Activated CD4-positive, alpha-beta T cell treated with anti-CD3 and anti-CD28 coated beads for 1 hour (primary cell): ENCODE measurements at places on chromosomes 7 and 10.

DNA sequence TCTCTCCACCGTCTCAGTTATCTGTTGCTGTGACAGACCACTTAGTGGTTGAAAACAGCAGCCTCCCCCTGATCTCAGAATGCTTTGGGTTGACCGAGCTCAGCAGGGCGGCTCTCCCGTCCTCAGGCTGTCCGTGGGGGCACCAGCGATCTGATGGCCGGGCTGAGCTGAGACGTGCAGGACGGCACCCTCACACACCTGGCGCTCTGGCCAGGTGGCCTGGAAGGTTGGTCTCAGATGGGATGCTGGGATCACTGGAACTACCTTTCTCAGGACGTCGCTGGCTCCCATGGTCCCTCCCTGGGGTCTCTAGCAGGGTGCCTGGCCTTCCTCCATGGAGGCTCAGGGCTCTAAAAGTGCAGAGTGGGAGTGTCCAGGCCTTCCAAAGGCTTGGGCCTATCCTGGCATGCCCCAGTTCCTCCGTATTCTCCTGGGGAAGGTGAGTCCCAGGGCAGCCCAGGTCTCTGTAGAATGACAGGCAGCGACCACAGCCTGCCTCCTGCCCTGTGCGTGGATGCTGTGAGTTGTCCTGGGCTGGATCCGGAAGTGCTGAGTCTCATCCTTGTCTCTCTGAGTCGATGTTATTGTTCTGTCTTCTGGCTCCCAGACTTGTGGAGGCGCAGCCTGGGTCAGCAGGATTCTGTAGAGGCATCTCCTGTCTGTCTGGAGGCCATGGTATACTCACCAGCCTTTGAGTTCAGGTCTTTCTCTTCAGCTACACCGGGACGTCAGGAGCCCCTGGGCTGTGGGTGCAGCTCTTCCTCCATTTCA lies 12.2 kb upstream of the PWWP2B start:
- no peak for DNase-seq

DNA sequence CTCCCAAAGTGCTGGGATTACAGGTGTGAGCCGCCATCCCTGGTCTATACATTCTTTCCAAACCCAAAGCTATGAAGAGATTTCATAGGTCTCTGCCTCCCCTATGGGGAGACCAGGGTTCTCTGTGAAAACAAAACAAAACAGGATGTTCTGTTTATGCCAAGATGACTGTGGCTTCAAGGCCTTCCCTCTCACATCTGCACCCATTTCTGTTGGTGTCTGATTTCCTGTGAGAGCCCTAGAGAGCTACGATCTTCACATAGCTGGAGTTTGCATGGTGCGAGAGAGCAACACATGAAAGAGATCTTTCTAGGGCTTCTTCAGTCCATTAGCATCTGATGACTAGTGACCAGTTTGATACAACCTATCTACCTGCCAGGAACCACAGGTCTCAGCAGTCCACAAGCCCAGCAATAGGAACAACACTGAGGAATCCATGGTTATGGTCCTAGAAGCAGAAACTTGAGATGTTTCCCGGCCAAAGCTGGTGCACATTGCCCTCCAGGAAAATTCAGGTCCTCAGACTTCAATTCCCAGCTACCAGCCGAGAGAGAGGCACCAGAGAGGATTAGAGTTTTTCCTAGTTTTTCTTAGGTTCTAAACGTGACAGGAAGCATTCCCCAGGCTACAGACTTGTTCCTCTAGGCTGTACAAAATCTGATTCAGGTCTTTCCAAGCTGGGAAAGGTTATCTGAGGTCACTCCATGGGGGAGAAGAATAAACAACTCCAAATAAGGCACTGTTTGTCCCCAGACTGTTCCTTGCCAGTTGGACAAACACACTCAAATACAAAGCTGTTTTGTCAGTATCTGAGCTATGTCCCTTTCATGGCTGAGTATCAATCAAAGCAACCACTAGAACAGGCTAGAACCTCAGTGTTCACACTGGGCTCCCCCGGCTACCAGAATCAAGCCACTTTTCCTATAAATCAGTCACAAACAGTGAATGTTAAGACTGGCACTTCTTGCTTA lies 259.7 kb downstream of the CALN1 start:
- DNase-seq = no peak

DNA sequence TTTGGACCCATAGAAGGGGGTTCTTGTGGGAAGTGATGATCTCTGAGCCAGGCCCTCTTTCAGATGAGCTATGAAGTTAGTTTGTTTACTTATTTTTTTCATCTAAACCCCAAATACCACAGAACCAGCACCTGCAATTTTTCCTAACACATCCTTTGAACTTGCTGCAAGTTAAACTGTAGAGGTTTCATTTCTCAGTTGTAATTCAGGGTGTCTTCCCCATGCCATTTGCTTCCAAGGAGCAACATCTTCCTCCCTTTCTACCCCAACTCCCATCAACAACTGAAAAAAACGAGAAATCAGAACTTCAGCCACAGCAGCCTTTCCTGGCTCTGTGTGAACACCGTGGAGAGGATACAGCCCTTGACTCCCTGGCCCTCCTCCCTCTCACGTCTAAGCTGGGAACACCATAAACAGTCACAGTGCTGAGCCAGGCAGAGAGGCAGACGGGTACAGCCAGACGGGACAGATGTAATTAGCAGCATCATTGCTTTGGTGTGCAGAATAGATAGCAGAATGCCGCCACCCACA lies 63.6 kb downstream of the RGS10 start:
- DNase-seq = no peak

DNA sequence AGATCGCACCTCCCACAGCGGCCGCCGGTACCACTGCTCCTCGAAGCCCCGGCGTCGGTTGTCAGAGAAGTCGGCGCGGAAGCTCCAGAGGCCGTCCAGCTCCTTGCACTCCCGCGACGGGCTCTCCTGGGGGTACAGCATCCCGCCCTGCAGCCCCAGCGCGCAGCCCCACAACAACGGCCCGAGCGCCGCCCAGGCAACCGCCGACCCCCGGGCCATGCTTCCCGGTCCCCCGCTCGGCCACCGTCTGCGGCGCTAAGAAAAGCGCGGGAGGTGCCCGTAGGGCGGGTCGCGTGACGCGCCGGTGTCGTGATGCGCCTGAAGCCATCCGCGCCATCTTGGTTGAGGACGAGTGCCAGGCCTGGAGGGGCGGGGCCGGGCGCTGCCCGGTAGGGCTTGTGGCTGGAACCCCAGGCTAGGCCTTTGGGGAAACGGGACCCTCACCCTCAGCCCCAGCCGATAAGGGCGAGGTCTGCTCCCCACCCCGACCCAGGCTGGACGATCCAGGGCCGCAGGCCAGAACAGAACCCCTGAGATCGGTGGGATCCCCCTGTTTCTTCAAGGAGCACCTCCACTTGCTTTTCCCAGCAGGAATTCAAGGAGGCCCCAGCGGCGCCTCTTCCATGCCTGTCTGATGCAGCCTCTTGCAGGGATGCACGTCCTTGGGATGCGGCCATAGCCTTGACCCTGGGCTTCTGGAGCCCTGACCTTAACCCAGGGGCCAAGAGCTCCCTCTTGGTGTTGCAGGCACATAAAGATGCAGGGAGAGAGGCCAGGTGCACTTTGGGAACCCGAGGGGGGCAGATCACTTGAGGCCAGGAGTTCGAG lies at the start of gene GUSB:
Gene GUSB, minus strand, starts transcription at position 249 of the 828 bp plus-strand sequence. Its CDS starts 30 bp downstream, at position 219.
- peak; percentile 83 for DNase-seq

DNA sequence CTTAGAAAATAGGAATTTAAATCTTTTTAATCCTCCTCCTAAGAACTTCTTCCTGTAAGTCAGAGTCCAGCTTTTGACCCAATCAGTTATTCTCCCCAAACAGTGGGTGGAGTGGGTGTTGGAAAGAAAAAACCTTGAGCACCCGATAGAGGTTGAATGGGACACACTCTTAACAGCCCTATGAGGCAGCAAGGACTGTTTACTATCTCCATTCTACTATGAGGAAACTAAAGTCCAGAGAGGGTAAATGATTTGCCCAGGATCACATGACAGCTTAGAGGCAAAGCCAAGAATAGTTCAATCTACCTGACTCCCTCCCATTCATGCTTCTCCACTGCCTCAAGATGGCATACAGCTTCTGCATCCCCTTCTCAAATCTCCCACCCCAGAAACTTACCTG lies 57.6 kb upstream of the SLC35B4 start:
- DNase-seq = no peak

GRCh38 chr10:99630433-99630832 lies 10.2 kb upstream of the SLC25A28 start:
- DNase-seq = no peak

DNA sequence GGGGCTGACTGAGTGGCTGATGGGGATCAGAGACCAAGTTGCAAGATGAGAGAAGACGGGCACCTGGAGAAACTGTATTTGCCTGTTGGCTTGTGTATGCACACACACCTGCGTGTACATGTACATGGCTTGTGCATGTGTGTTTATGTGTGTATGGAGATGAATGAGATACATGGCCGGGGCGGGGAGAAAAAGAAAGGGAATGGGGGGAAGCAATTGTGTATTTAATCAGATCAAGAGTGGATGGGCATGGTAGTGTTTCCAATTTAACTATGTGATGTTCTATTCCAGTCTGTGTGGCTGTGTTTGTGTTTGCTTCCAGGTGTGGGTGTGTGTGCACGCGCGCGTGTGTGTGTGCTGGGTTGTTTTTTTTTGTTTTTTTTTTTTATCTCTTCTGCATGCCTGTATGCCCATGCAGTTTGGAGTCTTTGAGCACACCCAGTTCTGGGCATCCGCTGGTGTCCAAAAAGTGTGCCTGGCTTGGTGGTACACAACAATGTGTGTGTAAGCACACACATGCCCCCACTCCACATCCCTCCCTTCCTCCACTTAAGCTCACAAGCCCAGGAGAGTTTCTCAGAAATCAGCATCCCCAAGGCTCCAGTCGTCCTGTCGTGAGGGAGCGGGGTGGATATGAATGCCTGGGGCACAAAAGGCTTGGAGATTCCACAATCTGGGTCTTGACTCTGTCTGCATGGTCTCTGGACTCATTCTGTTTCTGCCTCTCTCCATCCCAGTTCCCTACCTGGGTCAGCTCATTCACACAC lies 2.5 kb upstream of the VGF start:
- no peak for DNase-seq

DNA sequence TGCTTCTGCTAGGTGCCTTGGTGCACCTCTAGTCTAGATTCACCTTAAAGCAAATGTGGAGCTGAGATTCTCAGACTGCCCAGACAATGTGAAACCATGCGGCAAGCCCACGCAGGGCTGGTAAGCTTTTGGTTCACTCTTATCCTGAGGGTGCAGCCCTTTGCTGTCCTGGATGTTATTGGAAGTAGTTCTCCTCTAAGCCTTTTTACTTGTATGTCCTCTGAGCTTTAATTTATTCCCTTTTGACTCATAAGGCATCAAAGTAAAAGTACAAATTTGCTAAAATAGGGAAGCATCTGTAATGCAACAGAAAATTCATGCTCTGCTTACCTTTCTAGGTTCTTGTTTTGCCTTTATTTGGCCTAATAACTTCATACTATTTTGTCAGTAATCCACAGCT lies 186.8 kb downstream of the MACC1 start:
- DNase-seq = no peak

DNA sequence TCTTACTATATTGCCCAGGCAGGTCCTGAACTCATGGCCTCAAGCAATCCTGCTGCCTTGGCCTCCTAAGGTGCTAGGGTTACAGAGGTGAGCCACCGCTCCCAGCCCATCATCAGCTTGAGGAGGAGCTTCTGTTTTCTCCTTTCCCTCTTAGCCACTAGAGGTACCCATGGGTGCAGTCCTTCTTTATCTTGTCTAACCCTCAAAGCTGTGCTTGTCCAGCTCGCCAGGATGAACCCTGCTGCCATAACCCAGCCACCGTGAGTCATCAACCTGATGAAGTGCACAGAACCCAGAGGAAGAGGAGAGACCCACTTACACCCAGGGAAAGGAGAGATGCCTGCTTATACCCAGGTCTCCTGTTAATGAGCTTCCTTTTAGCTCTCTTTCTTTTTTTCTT lies 133.4 kb downstream of the CUL2 start:
- no peak for DNase-seq

DNA sequence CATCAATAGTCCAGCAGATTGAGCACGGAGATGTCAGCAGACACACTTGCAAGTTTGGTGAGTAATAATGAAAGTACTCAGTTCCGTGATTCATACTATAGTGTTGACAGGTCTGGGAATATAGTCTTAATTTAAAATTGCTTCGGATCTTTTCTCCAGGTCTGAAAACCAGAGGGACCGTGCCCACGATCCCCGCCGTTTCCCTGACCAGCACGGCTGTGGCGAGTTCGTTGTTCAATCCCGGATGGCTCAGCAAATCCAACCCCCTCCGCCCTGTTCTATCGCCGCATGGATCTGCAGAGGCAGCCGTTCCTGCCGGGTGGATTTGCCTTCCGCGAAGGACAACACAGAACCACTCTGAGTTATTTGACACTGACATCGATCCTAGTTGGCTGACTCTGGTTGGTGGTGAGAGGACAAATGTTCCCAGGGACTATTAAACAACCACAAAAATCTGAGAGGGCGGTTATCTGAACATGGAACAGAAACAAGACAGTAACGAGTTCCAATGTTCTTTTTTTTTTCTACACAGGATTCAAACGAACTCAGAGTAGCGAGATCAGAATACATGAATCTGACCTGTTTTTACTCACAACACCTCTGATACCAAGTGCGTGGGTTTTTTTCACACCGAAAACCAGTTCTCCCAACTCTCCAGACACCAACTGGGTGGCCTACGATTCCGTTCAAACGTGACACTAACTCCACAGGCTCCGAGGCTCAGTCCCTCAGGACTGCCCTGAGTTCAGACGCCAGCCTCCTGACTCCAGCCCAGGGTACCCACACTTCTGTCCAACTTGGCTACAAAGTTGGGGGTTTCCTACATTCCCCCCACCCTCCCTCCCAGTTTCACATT lies 52.7 kb downstream of the RBM17 start:
- DNase-seq = no peak

DNA sequence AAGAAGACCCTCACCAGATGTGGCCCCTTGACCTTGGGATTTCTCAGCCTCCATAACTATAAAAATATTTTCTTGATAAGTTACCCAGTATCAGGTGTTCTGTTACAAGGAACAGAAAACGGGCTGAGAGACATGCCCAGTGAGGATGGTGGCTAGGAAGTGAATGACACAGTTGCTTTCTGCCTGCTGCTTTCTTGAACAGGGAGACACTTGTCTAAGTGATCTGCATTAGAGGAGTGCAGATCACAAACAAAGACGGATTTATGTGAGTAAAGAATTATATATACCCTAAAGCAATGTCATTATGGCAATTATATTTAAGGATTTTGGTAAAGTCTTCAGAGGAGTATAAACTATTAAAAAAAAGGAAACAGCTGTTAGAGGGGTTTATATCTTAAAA lies 169.2 kb upstream of the AHR start:
- no peak for DNase-seq
